ENCODE measurements at places on chromosomes 3 and 15. TPM values are rescaled to one million over a fixed set of nuclear protein-coding genes. Genes with fewer than 3 reads are reported as not detected.

GRCh38 chr15:53437985-53438841 is 321.2 kb downstream of the WDR72 start:
- no peak for DNase-seq
- peaks cover 3% of the 10 kb centered on the region for H3K4me1 ChIP-seq
- H3K27me3 ChIP-seq: no peaks in the 10 kb centered on the region
- H3K36me3 ChIP-seq: no peaks in the 10 kb centered on the region
- no peak overlapping the region for H3K4me3 ChIP-seq
- no peak overlapping the region for H3K27ac ChIP-seq

DNA sequence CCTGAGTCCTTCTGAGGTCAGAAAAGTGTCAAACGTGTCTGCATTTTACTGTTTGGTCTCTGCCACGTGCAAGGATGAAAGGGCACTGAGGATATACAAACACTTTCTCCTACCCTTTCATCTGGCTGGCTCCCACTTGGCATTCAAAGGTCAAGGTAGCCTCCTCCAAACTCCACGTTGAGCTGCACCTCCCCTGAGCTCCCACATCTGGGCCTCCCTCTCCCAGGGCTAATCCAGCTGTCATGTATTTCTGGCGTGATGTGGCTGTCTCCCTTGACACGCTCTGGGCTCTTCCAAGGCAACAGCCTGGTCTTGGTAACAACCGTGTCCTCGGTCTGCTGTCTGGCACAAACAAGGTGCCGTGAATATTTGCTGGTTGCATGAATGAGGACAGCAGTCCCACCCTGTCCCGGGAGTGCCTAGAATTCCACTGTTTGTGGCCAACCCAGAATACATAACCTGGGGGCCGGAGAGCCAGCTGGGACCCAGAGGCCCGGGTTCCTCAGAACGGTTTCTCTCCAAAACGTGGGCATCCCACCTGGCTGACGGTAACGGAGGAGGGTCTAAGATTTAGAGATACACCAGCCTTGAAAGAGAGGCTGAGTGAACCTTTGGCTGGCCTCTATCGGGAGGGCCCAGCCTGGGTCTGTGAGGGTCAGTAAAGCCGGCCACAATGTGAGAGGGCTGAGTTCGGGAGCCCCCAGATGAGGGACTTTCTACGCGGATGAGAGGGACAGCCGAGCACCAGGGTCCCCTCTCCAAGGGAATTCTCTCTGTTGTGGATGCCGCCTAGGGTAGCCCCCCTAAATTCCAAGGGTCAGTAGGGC is 767 bp downstream of the GLT8D1 start:
- peaks cover 25% of the 10 kb centered on the region for H3K4me1 ChIP-seq
- peaks cover 5% of the 10 kb centered on the region for H3K36me3 ChIP-seq
- no peak for DNase-seq

GRCh38 chr3:468172-468571 is 271.6 kb downstream of the CHL1 start:
- no peak overlapping the region for H3K4me3 ChIP-seq
- H3K27ac ChIP-seq: no peak overlapping the region
- H3K4me1 ChIP-seq: no peaks in the 10 kb centered on the region
- peak; percentile 51 for DNase-seq
- no peaks in the 10 kb centered on the region for H3K27me3 ChIP-seq

DNA sequence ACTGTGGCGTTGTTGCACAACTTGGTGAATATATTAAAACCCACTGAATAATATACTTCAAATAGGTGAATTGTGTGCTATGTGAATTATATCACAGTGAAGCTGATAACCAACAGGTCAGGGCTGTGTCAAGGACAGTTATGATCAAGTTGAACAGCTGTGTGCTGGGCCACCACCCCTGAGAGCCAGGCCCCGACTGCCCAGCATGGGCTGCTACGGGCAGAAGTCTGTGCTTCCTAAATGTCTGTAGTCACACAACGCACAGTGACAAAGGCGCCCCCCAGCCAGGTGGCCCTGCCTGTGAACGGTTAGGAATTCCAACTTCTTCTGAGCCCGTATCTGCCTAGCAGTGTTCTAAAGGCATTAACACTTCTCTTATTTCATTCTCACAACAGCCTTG is 32.8 kb downstream of the TKT start:
- H3K4me1 ChIP-seq: peaks cover 6% of the 10 kb centered on the region
- H3K36me3 ChIP-seq: peaks cover 60% of the 10 kb centered on the region
- no peaks in the 10 kb centered on the region for H3K27me3 ChIP-seq
- no peak overlapping the region for H3K27ac ChIP-seq

GRCh38 chr15:83929619-83930018 is 275.7 kb downstream of the ADAMTSL3 start:
- DNase-seq: no peak
- no peaks in the 10 kb centered on the region for H3K27me3 ChIP-seq
- no peaks in the 10 kb centered on the region for H3K36me3 ChIP-seq
- no peak overlapping the region for H3K27ac ChIP-seq

- no peak overlapping the region for H3K4me3 ChIP-seq
- H3K4me1 ChIP-seq: no peaks in the 10 kb centered on the region
- no peak overlapping the region for H3K27ac ChIP-seq
- H3K36me3 ChIP-seq: peaks cover 19% of the 10 kb centered on the region
- DNase-seq: no peak
Measured at GRCh38 chr15:20340331-20340811, 201.2 kb downstream of the GOLGA6L6 start.

Gene GRM7
- total RNA-seq: 9.6 TPM

Gene MEIS2
- 40.1 TPM for total RNA-seq

DNA sequence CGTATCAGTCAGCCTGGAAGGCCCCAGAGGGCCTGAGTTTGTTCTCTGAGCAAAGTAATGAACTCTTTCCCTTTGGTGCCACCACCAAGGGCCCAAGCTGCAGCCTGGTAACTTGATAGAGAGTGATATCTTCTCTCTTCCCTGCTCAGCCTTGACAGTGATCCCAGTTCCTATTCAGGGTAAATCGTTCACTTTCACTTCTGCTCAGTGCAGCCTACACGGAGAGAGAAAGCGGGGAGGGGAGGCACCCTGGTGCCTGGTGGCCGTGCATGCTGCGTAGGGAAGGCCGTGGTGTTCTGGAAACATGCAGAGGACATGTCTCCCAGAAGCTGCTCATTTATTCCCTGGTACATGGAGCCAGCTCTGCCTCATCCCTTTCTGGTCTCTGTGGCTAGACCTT is 54.9 kb downstream of the KIF9 start:
- no peaks in the 10 kb centered on the region for H3K27me3 ChIP-seq
- no peak overlapping the region for H3K27ac ChIP-seq
- no peak overlapping the region for H3K4me3 ChIP-seq

Gene CCDC39
- total RNA-seq: 6.2 TPM

DNA sequence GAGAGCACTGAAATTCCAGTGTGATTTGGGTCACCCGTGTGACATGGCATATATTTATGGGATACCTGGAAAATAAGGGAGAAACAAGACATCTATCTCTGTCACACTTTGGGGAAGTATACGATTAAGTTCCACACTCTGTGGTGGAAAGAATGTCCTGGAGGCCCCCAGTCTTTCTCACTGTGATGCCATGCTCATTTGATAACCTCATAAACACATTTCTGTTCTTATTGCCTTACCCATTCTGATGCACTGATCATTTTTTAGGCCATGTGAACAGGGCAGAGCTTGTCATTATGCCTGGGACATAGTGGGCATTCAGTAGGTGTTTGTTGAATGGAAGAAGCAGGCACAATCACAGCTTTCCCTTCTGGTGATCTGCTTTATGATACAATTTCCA is 349.4 kb upstream of the TPRG1 start:
- no peaks in the 10 kb centered on the region for H3K36me3 ChIP-seq
- no peak overlapping the region for H3K27ac ChIP-seq
- DNase-seq: no peak
- H3K4me1 ChIP-seq: no peaks in the 10 kb centered on the region

DNA sequence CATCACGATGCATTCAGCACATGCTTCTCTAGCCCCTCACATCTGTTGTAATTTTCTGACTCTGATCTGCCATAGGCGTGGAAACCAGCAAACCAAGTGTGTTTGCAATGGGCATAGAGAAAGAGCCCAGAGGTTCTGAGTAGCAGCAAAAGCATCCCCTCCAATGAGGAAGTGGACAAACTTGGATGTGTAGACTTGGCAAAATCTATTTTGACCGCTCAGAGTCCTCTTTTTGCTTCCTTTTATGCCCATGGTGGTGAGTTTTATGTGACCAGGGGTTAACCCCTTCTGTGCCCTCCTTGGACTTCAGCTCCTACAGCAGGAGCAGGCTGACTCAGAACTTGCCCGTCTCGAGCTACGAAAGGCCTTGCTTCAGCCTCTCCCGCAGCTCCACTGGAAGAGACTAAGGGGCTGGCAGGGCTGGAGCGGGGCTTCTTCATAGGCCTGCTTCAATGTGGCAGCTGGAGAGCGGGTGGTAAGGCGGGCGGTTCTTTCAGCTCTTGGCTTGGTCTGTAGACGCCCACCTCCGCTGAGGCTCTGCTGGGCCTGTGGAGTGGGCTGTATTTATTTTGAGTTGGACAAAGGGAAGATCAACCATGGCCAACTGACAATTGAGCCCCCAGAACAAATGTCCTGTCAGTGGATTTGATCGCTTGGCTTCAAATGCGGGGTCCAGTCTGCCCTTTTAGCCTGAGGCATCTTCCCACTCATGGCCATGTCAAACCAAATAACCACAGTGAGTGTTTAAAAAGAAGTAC is 6.5 kb upstream of the ETV5 start:
- H3K27ac ChIP-seq: no peak overlapping the region
- DNase-seq: no peak
- H3K4me1 ChIP-seq: peaks cover 7% of the 10 kb centered on the region
- no peak overlapping the region for H3K4me3 ChIP-seq
- peaks cover 16% of the 10 kb centered on the region for H3K27me3 ChIP-seq
- H3K36me3 ChIP-seq: no peaks in the 10 kb centered on the region

Gene MKRN2OS
- not detected for total RNA-seq

Gene ZPLD1
- total RNA-seq: 1.8 TPM

DNA sequence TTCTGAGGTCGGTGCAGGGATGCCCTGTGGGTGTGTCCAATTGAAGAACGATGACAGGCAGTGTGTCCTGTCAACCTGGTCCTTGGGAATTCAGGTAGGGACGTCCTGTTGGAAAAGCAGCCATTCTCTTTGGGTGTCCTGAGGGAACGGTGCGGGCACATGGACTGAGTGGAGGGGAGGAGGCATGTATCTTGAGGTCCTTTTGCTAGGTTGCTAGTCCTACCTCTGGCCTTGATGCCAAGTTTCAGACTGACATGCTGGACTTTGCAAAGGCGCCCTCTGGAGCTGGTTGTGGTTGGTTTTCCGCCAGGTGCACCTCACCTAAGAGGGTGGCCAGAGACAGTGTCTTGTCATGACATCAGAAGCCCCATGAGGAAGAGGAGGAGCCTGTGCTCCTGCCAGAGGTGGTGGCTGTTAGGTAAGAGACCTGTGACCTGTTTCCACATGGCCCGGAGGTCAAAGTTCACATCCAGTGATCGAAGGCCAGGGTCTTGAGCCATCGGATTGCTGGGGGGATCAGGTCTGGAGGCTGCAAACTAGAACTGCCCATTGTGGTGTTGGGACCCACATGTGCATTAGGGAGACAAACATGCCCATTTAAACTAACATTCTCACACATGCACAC is 106.3 kb downstream of the SNRPN start:
- no peaks in the 10 kb centered on the region for H3K4me1 ChIP-seq
- no peaks in the 10 kb centered on the region for H3K27me3 ChIP-seq
- H3K36me3 ChIP-seq: peaks cover 97% of the 10 kb centered on the region
- H3K4me3 ChIP-seq: no peak overlapping the region

GRCh38 chr3:193040836-193041672 is 123.4 kb upstream of the MB21D2 start:
- no peak overlapping the region for H3K4me3 ChIP-seq
- no peak overlapping the region for H3K27ac ChIP-seq
- H3K36me3 ChIP-seq: no peaks in the 10 kb centered on the region
- no peaks in the 10 kb centered on the region for H3K4me1 ChIP-seq
- H3K27me3 ChIP-seq: no peaks in the 10 kb centered on the region

Gene CCR3
- total RNA-seq: 0.20 TPM

Gene LSMEM2
- total RNA-seq: not detected

Gene SLITRK3
- total RNA-seq: 4.7 TPM

DNA sequence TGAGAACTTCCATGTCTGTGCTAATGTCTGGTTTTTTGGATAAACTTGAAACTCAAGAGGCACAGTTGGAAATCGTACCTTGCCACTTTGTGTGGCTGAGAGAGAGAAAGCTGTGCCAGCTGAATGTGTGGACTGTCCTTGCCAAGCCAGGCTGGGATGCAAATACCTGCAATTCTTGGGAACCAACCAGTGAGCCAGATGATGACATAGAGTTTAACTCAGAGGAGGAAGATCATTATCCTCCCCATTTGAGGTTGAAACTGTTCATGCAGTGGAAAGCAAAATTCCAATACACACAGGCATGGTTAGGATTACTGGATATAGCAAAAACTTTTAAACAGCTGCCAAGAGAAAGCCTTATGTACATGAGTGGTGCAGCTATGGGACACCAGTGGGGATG is 451.4 kb upstream of the NPAP1 start:
- H3K4me1 ChIP-seq: no peaks in the 10 kb centered on the region
- H3K27ac ChIP-seq: no peak overlapping the region
- H3K36me3 ChIP-seq: no peaks in the 10 kb centered on the region
- no peak for DNase-seq

GRCh38 chr15:58043192-58043903 is 22.2 kb downstream of the ALDH1A2 start:
- no peak overlapping the region for H3K27ac ChIP-seq
- DNase-seq: peak; percentile 55
- no peaks in the 10 kb centered on the region for H3K4me1 ChIP-seq
- no peak overlapping the region for H3K4me3 ChIP-seq

- H3K27me3 ChIP-seq: peaks cover 4% of the 10 kb centered on the region
- H3K36me3 ChIP-seq: no peaks in the 10 kb centered on the region
- no peak for DNase-seq
- no peaks in the 10 kb centered on the region for H3K4me1 ChIP-seq
- no peak overlapping the region for H3K27ac ChIP-seq
- no peak overlapping the region for H3K4me3 ChIP-seq
Measured at GRCh38 chr3:194124193-194124592, 11.8 kb upstream of the HES1 start.

- peaks cover 5% of the 10 kb centered on the region for H3K4me1 ChIP-seq
- H3K27me3 ChIP-seq: no peaks in the 10 kb centered on the region
- DNase-seq: no peak
- H3K4me3 ChIP-seq: no peak overlapping the region
Measured at GRCh38 chr3:35500641-35501350, 138.5 kb upstream of the ARPP21 start.

Gene SPINT1
- total RNA-seq: 4.5 TPM

All from spinal cord (tissue), 10 donors.